ENCODE measurements at places on chromosomes 7 and 10.
A peak's percentile ranks its signal among the peaks of the same experiment; 100 is the strongest.

DNA sequence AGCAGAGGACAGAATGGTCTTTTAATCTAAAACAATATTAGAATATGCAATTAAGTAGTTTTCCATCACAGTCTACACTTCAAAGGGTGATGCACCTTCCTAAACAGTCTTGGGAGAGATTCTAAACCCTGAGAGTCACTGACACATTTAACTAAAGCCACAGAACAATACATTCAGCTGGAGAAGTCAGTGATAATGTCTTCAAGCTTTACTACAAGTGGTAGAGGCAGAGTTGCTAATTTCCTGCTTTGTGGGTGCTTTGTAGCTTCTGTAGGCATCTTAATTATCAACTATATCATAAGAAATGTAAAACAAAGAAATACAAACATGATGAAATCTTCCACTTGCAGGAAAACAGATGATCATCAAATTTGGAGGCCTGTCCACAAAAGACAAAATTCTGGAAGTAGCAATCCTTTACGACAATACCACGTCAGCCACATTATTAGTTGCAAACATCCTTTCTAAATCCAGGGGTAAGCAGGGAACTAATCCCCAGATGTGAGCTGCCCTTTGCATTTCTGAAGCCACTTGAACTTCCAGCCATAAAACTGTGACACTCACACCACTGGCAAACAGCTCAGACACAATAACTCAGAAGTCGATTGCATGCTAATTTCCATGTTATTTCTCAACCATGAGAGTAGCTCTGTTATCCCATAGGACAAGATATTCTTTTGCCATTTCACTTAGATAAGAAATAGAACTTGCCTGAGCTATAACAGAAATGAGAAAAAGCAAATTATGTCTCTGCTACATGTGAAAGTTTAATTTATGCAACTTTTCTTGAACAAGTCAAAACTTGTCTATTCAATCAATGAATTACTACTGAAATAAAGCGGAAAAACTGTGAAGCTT lies 212.2 kb downstream of the FAM107B start:
- DNase-seq, result no peak

- no peak for DNase-seq
Measured at GRCh38 chr7:77685233-77685632, 11.0 kb upstream of the RSBN1L start.

DNA sequence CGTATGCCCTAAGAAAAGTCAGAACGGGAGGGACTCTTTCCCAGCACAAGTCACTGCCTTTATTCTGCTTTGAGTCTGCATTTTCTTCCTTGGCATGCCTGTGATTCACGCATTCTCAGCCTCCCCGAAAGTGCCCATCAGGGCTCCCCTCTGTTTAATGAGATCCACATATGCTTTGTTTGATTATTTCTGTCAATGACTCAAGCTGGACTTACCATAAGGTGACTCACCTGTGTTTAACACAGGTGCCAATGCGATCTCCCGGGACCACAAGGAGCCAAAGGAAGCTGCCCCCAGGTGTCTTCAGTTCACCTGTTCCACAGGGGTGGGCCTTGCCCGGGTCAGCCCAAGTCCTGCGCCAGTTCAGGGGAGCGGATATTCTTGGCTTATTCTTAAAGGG lies 386.0 kb upstream of the SHH start:
- no peak for DNase-seq

- DNase-seq, result no peak
Measured at GRCh38 chr10:77892021-77892739, 34.4 kb downstream of the DLG5 start.

- DNase-seq, result peak; percentile 79
Measured at GRCh38 chr7:74206589-74207120, 3.2 kb upstream of the LAT2 start.

DNA sequence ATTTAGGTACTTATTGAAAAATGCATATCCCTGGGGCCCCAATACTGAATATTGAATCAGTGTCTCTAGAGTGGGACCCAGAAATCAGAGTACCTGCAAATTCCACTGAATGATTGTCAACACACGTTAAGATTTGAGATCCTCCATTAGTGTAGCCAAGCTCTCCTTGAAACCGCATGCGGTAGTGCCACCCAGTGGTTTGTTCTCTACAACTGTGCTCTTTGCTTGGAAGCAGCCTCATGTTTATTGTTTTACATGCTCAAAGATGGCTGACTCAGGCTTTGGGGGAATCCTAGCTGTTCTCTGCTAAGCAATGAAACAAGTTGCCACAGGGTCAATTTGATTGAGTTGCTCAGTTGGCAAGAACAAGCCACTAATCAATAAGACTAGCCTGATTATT lies 340.2 kb upstream of the CELF2 start:
- no peak for DNase-seq

DNA sequence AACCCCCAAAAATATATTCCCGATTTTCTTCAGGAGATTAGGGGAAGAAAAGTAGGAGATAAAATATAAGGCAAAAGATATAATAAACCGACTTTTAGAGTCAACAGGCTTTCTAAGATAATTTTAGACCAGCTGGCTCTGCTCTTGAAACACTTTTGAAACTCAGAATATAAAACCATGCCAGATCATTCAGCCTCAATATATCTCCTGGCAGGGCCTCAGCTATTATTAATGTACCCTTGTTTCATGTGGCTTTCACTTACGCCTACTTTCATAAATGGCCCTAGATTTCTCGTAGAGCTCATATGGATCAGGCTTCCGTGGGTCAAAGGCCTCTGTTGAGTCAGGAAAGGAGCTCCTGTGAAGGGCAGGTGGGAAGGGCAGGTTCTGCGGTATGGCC lies 396.0 kb downstream of the PHTF2 start:
- DNase-seq, result no peak

- DNase-seq, result no peak
Measured at GRCh38 chr7:40866601-40867000, 731.8 kb downstream of the SUGCT start.

DNA sequence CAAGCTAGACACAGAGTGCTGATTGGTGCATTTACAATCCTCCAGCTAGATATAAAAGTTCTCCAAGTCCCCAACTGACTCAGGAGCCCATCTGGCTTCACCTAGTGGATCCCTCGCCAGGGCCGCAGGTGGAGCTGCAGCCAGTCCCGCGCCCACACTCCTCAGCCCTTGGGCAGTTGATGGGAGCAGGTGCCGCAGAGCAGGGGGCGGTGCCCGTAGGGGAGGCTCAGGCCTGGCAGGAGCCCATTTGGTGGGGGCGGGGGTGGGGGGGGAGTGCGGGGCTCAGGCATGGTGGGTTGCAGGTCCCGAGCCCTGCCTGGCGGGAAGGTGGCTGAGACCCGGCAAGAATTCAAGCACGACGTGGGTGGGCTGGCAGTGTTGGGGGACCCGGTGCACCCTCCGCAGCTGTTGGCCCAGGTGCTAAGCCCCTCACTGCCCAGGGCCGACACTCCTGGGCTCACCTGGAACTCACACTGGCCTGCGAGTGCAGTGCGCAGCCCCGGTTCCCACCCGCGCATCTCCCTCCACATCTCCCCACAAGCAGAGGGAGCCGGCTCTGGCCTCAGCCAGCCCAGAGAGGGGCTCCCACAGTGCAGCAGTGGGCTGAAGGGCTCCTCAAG lies 101.7 kb downstream of the ZNF438 start:
- no peak for DNase-seq

- DNase-seq, result peak; percentile 18
Measured at GRCh38 chr7:5139998-5140397, 50.0 kb upstream of the WIPI2 start.

GRCh38 chr7:40833191-40833887 lies 698.5 kb downstream of the SUGCT start:
- no peak for DNase-seq

GRCh38 chr7:7990441-7990761 lies 21.8 kb downstream of the GLCCI1 start:
- no peak for DNase-seq

- peak; percentile 82 for DNase-seq
Measured at GRCh38 chr7:157690833-157691585, 354.2 kb downstream of the DNAJB6 start.

DNA sequence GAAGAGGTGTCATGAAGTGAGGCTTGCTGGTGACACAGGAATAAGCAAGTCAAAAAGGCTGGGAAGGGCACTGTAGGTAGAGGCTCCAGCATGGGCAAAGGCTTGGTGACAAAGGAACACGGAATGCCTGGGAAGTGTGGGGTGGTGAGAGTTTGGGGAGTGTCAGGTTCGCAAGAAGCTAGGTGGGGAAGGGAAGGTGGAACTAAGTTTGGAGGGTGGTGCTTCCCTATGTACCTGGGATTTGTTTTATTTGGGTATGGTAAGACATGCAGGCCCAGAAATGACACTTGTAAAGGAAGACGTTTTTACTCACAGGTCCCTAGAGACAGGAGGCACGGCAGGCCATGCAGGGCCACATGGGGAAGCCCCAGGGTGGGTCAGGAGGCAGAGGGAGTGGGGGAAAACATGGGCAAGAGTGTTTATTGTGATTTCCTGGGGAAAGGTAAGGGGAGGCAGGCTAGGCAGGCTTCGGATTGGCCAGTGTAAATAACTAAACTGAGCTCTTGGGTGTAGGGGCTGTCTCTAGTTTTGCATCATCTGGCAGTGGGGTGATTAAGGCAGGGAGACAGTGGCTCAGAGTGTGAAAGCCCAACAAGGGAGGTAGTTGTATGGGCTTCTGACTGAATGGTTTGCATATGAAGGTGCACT lies 52.1 kb downstream of the SH2D4B start:
- no peak for DNase-seq

GRCh38 chr7:29237489-29237888 lies 42.9 kb downstream of the CHN2 start:
- no peak for DNase-seq

- DNase-seq, result no peak
Measured at GRCh38 chr7:112266141-112266540, 59.6 kb downstream of the ZNF277 start.

DNA sequence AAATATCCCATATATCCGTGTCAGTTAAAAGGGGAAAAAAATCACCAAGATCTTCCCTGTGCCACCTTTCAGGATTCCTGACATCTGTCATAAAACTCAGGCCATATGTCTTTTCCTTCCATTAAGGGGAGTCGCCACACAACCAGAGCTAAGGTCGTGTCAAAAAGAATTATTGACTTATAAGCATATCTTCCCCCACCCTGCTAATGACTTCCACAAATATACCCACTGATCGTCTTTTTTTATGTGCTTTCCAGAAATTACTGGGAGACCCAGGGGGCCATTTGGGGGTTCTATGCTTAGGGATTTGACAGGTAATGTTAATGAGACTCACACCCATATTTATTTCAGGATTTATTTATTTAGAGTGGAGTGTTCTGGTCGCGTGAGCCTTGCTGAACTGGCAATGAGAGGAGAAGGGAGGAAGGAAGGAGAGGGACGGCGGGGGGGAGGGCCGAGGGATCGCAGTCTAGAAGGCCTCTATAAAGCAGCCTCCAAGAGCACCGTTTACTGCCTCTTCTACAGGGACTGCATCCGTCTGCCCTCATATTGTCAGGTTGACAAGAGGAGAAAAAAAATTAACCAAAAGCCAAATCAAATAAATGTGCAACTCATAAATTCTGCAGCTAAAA lies 135.7 kb upstream of the MGMT start:
- DNase-seq, result no peak
